ENCODE measurements at places on chromosomes 2 and 18.

GRCh38 chr2:28128281-28128950 lies 237.9 kb downstream of the BABAM2 start:
- DNase-seq, result no peak

GRCh38 chr18:47585136-47585535 lies 333.7 kb upstream of the SKOR2 start:
- no peak for DNase-seq

GRCh38 chr2:37196320-37197195 lies at the start of gene CEBPZOS:
Gene CEBPZOS (plus strand): TSS chr2:37196496. CDS start chr2:37199705, 3,209 bp downstream.
- DNase-seq, result peak; percentile 82

DNA sequence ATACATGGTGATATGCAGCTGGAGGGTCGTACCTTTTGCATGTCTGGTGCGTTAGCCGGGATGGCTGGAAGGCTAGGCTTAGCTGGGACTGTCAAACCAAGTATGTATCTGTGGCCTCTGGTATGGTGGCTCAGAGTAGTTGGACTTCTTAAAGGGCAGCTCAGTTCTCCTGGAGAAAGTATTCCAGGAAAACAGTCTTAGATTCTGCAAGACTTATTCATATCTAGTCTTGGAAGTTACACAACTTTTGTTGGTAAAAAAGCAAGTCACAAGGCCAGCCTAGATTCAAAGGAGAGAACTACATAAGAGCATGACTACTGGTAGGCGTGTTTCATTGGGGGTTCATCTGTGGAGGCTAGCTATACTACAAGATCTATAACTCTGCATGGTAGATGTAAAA lies 45.5 kb downstream of the EML4 start:
- DNase-seq, result no peak

DNA sequence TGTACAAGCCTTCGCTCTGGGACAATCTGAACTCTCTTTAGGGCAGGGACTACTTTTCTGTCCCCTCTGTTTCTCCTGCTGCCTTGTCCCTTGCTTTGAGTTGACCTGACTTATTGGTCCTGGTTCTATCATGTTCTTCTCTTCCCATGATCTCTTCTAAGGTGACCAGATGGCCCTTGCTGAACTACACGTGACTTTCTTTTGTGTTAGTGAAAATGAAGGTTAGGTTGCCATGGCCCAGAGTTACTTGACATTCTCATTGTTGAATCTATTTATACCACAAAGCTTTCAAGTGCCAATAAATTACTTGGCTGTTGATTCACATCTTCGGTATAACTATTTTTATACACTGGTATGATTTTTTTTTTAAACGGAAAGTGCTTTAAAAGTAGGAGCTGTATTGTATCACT lies 24.4 kb downstream of the MRPL33 start:
- no peak for DNase-seq

DNA sequence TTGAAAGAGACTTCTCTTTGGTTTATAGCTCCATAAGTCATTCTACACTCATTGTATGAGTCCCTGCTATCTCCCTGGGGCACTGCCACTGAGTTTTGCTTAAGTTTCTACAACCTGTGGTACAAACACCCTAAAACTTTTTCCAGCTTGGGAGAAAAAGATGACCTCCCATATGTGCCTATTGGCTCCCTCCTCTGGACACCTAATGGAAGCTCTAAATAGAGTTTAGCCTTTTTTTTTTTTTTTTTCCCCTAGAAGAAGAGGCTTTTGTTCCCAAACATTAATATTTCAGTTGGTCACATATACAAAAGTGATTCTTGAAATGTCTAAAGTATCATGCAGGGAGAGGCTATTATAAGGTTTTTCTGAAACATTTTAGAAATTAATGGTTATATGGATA lies 547.2 kb upstream of the TMEFF2 start:
- DNase-seq, result peak; percentile 45

- DNase-seq, result peak; percentile 57
These were observed 366.7 kb downstream of the NUP35 start for GRCh38 chr2:183490914-183491313.

- DNase-seq, result no peak
These were observed 942.0 kb downstream of the TSN start for GRCh38 chr2:122697415-122697814.

DNA sequence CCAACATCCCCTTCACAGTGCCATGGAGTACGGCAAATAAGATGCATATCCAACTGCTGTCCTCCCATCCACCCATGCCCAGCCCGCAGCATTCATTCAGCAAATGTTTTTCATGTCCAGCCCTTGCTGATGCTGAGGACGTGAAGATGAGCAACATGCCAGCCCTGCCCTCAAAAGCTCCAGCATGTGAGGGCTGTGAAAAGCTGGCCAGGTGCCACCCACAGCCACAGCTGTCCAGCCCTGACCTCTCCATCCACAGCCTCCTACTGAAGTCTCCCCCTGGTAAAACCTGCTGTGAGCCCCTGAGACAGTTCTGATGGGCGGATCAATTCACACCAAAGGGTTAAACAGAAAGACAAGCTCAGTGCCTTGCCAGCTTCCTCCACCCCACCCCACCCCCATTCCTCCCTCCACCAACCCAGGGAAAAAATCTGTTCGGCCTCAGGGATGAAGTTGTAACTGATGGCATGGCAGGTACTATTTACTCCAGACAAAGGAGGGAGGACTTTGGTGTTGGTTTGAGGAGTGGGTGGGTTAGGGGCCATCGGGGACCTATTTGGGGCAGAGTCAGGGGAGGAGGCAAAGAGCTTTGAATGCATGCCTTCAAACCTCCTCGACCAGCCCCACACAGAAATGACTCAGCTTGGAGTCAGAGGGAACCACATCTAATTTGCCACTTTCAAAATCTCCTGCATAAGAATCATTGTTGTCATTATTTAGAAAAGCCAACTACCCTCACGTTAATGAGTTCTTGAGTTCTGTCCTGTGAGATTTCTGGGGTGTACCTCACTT lies 4.3 kb downstream of the ZBTB7C start:
- peak; percentile 61 for DNase-seq

- DNase-seq, result no peak
These were observed 180.3 kb upstream of the PKDCC start for GRCh38 chr2:41867553-41867952.

GRCh38 chr2:109473616-109474318 lies 140.0 kb downstream of the SEPTIN10 start:
- peak; percentile 31 for DNase-seq

DNA sequence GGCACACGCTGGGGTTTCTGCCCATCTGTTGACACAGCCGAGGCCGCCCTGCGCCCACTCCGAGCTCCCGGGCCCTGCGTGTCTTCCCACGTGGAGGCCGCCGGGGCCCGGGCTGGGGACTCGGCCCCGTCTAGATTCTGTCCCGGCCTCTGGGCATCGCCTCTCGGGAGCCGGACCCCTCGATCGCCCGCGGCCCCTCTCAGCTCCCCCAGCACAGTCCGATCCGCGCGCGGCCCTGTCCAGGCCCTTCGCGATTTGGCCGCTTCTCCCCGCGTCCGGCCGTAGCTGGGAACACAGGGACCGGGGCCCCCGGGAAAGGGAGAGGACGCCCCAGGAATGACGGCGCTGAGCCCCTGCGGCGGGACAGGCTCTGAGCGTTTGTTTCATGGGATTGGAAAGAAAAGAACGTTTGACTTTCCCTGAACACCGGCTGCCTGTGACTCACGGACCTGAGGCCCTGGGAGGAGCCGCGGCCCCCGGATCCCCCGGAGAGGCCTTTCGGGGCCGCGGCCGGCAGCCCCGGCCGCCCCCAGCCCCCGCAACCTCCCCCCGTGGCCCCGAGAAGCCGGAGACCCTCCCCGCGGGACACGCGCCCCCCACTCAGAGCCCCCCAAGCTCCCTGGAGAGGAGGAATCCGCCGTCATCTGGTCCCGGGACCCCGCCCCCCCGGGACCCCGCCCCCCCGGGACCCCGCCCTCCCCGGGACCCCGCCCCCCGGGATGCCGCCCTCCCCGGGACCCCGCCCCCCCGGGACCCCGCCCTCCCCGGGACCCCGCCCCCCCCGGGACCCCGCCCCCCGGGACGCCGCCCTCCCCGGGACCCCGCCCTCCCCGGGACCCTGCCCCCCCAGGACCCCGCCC lies 62.7 kb upstream of the CTDP1 start:
- no peak for DNase-seq

DNA sequence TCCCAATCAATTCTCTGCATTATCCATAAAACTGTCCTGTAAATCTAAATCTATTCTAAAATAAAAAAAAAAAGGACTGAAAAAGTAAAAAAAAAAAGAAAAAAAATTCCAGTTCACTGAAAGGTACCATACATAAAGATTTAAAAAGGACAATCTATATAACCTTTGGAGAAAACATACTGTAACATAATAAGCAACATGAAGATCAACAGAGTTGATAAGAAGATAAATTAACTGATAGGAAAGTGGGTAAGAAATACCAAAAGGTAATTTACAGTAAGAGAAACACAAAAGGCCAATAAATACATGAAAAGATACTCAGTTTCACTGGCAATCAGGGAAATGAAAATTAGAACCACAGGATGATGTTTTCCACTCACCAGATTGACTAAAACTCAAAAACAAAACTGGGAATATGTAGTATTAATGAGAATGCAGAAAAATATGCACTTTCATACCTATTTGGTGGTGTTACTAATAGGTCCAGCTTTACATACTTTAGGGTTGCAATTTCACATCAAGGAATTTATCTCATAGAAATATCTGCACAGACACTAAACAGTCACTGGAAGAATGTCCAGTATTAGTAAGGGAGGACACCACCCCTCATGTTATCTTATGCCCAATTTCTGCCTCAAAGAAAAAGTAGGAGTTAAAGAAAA lies 48.3 kb upstream of the SEMA4C start:
- DNase-seq, result no peak

- no peak for DNase-seq
These were observed 89.3 kb downstream of the LIMS1 start for GRCh38 chr2:108623616-108624015.

DNA sequence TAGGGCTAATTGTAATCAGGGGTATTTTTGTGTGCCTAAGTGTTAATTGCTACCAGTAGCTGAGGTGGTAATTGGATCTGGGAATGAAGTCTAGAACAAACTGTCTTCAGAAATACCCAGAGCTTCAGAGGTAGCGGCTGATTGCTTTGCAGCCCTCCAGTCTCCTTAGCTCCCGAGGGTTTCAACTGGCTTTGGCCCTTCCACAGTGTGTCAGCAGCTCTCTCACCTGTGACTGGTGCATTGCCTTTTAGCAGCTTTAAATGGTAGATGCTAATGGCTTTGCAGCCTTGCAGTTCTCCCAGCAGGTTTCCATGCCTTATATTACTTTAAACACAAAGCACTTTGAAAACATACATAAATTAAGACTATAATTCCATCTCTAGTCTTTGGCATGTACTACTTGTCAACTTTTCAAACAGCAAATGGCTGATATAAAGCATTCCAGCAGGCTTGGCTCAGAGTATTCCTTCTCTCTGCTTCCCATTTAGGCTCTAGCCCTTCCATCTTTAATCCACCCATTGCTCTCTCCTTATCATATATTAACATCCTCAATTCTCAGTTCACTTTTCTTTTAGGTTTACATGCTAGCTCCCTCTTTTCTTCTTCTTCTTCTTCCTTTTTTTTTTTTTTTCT lies 156.4 kb upstream of the GALNT13 start:
- no peak for DNase-seq

DNA sequence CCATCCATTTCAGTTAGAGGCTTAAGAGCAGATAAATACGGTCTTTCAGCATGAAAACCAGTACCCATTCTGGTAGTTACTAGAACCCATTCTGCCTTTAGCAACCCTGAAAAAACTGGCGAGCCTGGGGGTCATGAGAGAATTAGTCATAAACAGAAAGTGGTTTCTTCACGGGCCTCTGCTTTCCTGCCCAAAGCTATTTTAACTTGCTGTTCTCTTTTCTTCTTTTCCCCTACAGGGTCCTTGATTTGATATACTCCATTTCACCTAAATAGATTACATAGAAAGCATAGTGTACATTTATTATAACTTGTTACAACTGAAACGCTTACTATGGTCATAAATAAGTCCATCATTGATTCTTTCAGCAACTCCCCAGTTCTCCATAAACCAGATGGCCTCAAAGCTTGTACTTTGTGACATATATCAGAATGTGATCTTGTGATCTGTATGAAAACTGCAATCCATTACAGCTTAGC lies 48.3 kb downstream of the WDFY1 start:
- peak; percentile 29 for DNase-seq

- DNase-seq, result no peak
These were observed 48.5 kb upstream of the EPC2 start for GRCh38 chr2:148596018-148596417.

DNA sequence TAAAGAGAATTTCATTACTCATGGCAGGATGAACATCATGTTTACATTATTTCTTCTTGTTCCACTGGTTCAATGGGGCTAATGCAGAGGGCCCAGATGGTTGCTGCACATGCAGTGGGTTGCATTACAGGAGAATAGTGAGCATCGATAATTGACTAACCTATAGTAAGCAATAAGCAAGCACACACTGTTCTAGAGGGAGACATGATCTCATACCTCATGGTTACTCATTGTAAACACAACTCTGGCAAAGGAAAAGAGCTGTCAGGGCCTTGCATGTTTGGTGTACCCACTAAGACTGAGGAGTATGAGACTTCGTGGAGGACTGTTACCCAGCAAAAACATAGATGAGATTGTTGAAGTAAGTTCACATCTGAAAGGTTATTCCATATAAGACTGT lies 885.6 kb upstream of the VRK2 start:
- peak; percentile 55 for DNase-seq

DNA sequence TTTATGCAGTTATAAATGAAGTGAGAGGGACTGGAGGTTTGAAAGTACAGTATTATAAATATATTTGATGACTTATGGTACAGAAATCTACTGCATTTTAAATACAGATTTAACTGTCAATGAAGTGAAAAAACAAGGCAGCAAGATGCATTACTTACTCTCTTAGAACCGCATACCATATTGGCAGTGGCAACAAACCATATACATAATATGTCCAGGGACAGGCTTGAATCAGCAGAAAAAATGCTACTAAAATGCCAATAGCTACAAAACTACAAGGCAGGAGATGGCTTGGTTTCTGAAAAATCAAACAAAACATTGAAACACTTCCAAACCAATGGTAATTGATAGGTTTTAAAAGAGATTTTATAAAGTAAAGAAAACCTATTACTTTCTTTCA lies 77.2 kb downstream of the PIGN start:
- no peak for DNase-seq

DNA sequence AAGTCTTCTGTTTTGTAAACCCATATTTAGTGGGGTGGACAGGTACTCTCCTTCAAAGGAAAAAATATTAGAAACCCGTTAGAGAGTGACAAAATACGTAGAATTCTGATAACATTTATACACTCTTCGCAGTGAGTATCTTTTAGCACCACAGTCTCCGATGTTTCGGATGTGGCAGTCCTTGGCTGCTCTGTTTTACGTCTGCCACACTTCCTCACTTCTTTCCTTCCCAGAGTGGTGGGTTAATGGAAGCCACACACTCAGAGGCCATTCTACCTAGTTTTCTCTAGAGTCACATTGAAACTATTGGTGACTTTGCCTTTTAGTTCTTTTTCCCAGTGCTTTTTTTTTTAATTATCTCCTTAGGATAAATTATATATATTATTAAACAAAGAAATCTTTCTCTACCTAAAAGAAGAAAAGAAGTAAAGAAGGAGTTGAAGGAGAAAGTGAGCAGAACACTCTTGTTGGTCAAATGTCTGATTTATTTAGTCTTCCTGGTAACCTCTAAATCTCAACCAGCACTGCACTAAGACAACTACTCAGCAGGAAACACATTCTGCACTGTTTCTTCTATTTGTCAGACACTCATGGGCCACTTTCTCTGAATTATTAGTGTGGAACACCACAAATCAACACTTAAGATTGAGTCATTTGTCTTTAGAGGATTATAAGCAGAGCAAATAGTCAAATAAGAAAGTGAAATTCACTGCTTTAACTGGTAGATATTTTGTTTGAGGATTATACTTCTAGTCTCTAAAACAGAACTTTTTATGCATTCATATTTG lies 451.3 kb upstream of the TMEFF2 start:
- peak; percentile 4 for DNase-seq
